WTC11 (cell line): ENCODE measurements at places on chromosomes 12 and 14. TPM values are rescaled to one million over a fixed set of nuclear protein-coding genes. Genes with fewer than 3 reads are reported as not detected.
A peak's percentile ranks its signal among the peaks of the same experiment; 100 is the strongest.

DNA sequence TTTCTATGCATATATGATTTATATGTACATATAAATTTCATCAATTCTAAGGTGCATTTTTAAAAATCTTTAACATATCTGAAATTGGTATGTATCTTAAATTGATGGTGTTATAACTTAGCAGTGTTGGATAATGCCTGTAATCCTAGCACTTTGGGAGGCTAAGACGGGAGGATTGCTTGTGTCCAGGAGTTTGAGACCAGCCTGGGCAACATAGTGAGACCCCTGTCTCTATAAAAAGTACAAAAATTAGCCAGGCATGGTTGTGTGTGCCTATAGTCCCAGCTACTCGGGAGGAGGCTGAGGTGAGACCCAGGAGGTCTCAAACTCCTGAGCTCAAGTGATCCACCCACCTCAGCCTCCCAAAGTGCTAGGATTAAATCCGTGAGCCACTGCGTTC lies 6.5 kb upstream of the GALNT6 start:
- H3K4me1 ChIP-seq = peaks cover 25% of the 10 kb centered on the region
- DNase-seq = no peak
- H3K36me3 ChIP-seq = peaks cover 10% of the 10 kb centered on the region; the same call in 1 of the 2 replicates
- no peaks in the 10 kb centered on the region for H3K27me3 ChIP-seq
- no peak overlapping the region for H3K4me3 ChIP-seq

GRCh38 chr14:45201905-45202304 lies 51.1 kb downstream of the MIS18BP1 start:
- H3K4me3 ChIP-seq = no peak overlapping the region
- no peaks in the 10 kb centered on the region for H3K27me3 ChIP-seq
- H3K4me1 ChIP-seq = no peaks in the 10 kb centered on the region
- peak; percentile 33 for DNase-seq
- no peak overlapping the region for H3K27ac ChIP-seq

DNA sequence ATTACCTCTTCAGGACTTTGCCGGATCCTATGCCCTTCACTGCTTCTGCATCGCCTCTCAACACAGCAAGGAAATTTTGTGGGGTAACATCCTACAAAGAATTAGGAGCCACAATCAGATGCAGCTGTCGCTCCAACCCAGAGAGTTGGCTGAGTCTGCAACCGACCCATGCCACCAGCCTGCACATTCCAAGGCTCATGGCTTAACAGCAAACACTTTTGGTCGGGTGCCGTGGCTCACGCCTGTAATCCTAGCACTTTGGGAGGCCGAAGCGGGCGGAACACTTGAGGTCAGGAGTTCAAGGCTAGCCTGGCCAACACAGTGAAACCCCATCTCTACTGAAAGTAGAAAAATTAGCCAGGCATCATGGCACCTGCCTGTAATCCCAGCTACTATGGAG lies 32.3 kb downstream of the LGMN start:
- no peak overlapping the region for H3K4me3 ChIP-seq
- no peaks in the 10 kb centered on the region for H3K4me1 ChIP-seq
- no peaks in the 10 kb centered on the region for H3K27me3 ChIP-seq

- H3K36me3 ChIP-seq = peaks cover 19% of the 10 kb centered on the region
- no peak for DNase-seq
- H3K27ac ChIP-seq = no peak overlapping the region
- no peaks in the 10 kb centered on the region for H3K27me3 ChIP-seq
- no peak overlapping the region for H3K4me3 ChIP-seq
- H3K4me1 ChIP-seq = peaks cover 17% of the 10 kb centered on the region
Observed at GRCh38 chr12:115957686-115958290, 319.7 kb downstream of the MED13L start.

DNA sequence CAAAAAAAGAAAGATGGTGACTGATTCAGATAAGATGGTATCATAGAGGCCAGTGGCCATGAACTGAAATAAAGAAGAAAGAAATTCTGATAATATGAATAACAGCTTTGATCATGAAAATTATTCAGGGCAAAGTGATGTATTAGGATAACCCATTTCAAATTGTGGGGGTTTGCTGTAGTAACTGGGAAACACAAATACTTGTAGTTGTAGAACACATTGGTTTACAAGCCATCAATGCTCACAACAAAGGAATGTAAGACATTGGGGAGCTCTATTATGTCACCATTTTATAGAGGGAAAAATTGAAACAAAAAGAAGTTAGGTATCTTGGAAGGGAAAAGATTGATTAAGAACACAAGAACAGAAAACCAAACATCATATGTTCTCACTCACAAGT lies 140.4 kb upstream of the FRMD6 start:
- H3K36me3 ChIP-seq = no peaks in the 10 kb centered on the region
- peaks cover 15% of the 10 kb centered on the region for H3K4me1 ChIP-seq
- no peak overlapping the region for H3K27ac ChIP-seq
- H3K4me3 ChIP-seq = no peak overlapping the region
- no peak for DNase-seq

- no peak overlapping the region for H3K27ac ChIP-seq
- peaks cover 15% of the 10 kb centered on the region for H3K36me3 ChIP-seq
- H3K4me1 ChIP-seq = peaks cover 6% of the 10 kb centered on the region
Observed at GRCh38 chr12:105214670-105215375, 21.2 kb downstream of the APPL2 start.

Gene HRK
- 1.4 to 3.5 TPM (median 1.6 TPM) in 3 replicates for total RNA-seq

Gene GALNT6
- 11.0 to 18.3 TPM (median 11.2 TPM) in 3 replicates for total RNA-seq
